Right atrium auricular region (tissue), 2 donors: ENCODE measurements at places on chromosomes 5 and 9. TPM values are rescaled to one million over a fixed set of nuclear protein-coding genes. Genes with fewer than 3 reads are reported as not detected.

- no peak overlapping the region for H3K4me3 ChIP-seq
- peaks cover 32% of the 10 kb centered on the region for H3K4me1 ChIP-seq
- no peaks in the 10 kb centered on the region for H3K36me3 ChIP-seq
- H3K27ac ChIP-seq, result no peak overlapping the region
- H3K27me3 ChIP-seq, result no peaks in the 10 kb centered on the region
Measured at GRCh38 chr5:172501708-172502320, 47.5 kb upstream of the SH3PXD2B start.

GRCh38 chr9:125189011-125189360, 617 bp downstream of the PPP6C start:
- no peaks in the 10 kb centered on the region for H3K36me3 ChIP-seq
- DNase-seq, result no peak
- H3K27ac ChIP-seq, result peak overlapping the region; percentile 93
- no peaks in the 10 kb centered on the region for H3K27me3 ChIP-seq
- H3K4me3 ChIP-seq, result peak overlapping the region; percentile 94

DNA sequence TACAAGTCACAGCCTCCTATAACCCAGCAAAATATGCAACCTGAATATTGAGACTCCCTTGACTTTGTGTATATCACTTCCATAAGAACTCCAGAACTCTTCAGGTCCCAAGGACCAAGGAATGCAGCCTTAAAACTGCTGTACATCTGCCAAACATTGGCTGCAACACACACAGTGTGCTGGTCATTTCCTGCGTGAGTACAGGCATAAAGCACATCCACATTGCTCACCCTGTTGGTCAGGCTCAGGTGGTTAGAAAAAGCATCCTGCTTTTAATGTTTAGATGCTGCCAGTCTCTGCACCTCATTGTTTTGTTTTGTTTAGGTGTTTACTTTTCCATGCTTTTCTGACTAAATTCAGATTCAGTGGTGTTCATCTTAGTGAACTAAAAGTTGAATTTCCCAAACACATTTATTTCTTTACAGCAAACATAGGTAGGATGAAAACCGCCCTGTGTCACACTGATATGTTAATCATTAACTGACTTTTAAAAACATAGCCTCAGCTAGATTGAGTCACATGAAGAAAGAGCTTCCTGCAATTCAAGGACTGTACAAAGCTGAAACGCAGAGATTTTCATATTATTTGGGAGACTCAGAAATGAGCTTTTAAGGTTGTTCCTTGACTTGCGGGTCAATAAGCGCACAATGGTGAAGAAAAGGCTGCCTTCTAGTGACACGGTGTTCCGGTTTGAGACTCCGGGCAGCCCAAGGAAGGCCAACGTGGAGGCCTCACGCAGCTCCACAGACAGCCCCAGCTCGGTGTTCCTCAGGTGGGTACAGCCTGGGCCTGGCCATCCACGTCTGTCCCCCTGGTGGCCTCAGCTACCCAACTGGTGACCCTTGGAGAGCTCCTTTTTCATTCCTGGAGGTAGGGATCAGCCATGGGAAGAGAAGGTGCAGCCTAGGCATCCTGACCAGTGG, 52.2 kb upstream of the GRAMD2B start:
- no peak overlapping the region for H3K4me3 ChIP-seq
- no peak for DNase-seq
- H3K36me3 ChIP-seq, result no peaks in the 10 kb centered on the region

DNA sequence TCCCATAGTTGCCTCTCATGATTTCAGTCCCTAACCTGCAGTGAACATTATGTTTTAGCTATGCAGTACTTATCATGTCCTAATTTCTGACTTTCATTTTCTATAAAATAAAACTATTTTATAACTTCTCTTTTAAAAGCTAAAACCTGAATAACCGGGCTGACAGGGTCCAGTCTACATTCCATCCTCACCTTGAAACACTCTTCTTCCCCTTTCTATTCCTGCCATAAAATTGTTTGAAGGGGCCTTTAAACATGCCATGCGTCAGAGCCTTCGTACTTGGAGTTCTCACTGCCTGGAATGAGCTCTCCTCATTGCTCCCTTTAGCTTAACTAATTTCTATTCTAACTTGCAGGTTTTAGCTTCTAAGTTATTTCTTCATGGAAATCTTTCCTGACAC, 143.0 kb upstream of the PRLR start:
- no peak overlapping the region for H3K4me3 ChIP-seq
- H3K4me1 ChIP-seq, result no peaks in the 10 kb centered on the region
- H3K27ac ChIP-seq, result no peak overlapping the region
- H3K36me3 ChIP-seq, result no peaks in the 10 kb centered on the region
- H3K27me3 ChIP-seq, result no peaks in the 10 kb centered on the region
- no peak for DNase-seq

DNA sequence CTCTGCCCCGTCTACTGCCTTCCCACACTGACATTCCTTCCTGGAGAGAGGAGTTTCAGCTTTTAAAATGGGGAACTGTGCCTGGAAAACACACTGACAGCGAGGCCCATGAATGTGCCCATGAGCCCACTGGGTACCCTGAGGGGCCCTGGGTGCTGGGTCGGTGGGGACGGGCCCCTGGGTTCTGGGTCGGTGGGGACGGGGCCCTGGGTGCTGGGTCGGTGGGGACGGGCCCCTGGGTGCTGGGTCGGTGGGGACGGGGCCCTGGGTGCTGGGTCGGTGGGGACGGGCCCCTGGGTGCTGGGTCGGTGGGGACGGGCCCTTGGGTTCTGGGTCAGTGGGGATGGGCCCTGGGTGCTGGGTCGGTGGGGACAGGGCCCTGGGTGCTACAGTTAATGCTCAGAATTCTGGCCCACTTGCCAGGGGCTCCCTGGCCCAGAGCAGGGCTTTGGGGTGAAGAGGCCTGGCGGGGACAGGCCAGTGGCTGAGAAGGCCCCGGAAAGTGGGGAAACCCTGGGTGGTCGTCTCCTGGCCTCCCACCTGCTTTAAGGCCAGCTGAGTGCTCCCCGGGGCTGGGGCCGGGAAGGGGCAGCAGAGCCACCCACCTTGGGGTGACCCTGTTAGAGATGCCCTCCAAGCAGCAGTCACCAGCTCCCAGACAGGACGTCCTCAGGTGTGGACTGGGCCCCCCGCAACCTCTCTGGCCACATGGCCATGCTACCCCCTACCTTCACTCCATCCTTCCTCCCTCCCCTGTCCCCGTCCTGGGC, 2.5 kb downstream of the GPSM1 start:
- H3K27ac ChIP-seq, result peak overlapping the region; percentile 88
- H3K4me3 ChIP-seq, result no peak overlapping the region
- H3K4me1 ChIP-seq, result no peaks in the 10 kb centered on the region
- H3K27me3 ChIP-seq, result no peaks in the 10 kb centered on the region
- DNase-seq, result no peak

DNA sequence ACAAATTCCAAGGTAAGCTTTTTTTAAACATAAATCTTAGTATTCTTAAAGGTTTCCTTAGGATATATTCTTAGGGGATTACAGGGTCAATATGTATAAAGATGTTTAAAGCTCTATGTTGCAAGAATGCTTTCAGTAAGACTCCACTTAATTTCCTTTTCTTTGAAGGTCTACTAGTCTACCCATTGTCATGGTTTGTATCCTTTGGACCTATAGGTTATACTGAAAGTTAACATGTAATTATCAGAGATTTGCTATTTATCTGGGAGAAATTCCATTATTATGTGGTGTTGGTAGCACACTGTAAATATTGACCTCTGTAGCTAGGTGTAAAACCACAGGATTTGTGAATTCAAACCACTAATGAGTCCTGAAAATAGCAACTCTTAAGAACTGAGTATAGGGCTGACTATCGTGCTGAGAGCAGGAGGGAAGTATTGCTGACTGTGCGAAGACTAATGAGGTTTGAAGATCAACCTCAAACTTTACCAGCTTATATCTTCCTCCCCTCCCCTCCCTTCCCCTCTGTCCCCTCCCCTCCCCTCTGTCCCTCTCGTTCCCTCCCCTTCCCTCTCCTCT, 85.6 kb downstream of the GADD45G start:
- no peak for DNase-seq
- no peak overlapping the region for H3K4me3 ChIP-seq
- H3K27ac ChIP-seq, result no peak overlapping the region
- H3K27me3 ChIP-seq, result no peaks in the 10 kb centered on the region
- H3K4me1 ChIP-seq, result no peaks in the 10 kb centered on the region
- H3K36me3 ChIP-seq, result no peaks in the 10 kb centered on the region

- peak overlapping the region; percentile 88 for H3K27ac ChIP-seq
- peak overlapping the region; percentile 8 for H3K4me3 ChIP-seq
- DNase-seq, result no peak
- no peaks in the 10 kb centered on the region for H3K27me3 ChIP-seq
- H3K4me1 ChIP-seq, result peaks cover 24% of the 10 kb centered on the region
Measured at GRCh38 chr5:10600626-10601245, 36.9 kb downstream of the ANKRD33B start.

DNA sequence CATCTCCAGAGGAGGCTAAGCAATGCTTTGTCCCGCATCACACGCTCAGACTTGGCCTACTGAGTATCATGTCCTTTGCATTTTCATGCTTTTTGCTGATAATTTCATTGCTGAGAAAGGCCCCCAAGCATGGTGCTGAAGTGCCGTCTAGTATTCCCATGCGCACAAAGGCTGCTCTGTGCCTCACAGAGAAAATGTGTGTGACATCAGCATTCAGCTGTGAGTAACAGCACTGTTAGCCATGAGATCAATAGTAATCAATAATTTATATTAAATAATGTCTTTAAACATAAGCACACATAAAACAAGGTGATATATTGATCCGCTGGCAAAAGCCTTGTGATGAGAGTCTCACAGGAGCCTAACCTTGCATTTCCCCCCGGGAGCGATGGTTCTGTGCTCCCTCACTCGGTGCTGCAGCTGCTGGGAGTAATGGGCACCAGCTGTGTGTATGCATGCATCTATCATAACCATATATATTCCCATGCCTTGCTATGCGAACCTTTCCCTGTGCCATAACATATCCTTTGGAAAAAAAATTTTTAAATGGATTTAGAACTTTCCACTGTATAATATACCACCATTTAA, 50.4 kb upstream of the RNF130 start:
- H3K27me3 ChIP-seq, result no peaks in the 10 kb centered on the region
- DNase-seq, result no peak
- H3K4me3 ChIP-seq, result no peak overlapping the region
- H3K36me3 ChIP-seq, result no peaks in the 10 kb centered on the region
- peaks cover 2% of the 10 kb centered on the region for H3K4me1 ChIP-seq
- no peak overlapping the region for H3K27ac ChIP-seq

GRCh38 chr5:179870403-179870903, 11.8 kb upstream of the MRNIP start:
- no peaks in the 10 kb centered on the region for H3K4me1 ChIP-seq
- H3K27ac ChIP-seq, result peak overlapping the region; percentile 31
- no peak overlapping the region for H3K4me3 ChIP-seq
- DNase-seq, result no peak

GRCh38 chr5:150644514-150644913, 4.1 kb downstream of the SYNPO start:
- H3K4me3 ChIP-seq, result peak overlapping the region; percentile 48
- H3K27me3 ChIP-seq, result no peaks in the 10 kb centered on the region
- peak overlapping the region; percentile 96 for H3K27ac ChIP-seq
- H3K4me1 ChIP-seq, result no peaks in the 10 kb centered on the region
- DNase-seq, result no peak
- peaks cover 16% of the 10 kb centered on the region for H3K36me3 ChIP-seq

DNA sequence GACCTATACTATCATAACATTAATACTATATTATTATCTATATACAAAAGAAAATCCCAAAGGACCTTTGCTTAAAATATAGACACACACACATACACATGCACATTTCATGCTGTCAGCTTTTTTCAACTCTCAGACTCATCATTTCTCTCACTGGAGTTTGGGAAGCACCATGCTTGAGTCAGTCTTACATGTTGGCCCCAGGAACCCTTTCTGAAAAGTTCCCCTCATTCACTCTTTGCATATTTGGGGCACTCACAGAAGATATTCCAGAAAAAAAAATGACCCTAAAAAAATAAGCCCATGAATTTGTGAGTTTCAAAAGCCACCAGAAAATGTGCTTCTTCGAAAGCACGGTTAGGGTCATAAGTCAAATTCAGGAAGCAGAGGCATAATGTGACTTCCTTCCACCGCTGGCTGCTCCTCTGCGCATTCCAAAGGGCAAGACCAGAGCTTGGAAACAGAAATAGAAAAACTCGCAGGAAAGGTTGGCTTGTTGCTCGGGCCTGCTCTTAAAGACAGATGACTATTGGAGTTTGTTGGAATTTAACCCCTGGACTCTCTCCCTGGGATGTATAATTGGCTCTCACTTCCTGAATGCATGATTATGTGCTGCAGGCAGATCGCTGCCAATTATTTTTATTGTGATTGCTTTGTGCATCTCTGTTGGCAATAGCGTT, 129.7 kb upstream of the IQGAP2 start:
- H3K36me3 ChIP-seq, result no peaks in the 10 kb centered on the region
- no peak for DNase-seq
- H3K4me3 ChIP-seq, result no peak overlapping the region
- no peaks in the 10 kb centered on the region for H3K27me3 ChIP-seq

GRCh38 chr9:87888501-87888900, 5.8 kb downstream of the SPATA31E1 start:
- H3K4me1 ChIP-seq, result no peaks in the 10 kb centered on the region
- no peak overlapping the region for H3K27ac ChIP-seq
- no peaks in the 10 kb centered on the region for H3K27me3 ChIP-seq
- H3K36me3 ChIP-seq, result no peaks in the 10 kb centered on the region

GRCh38 chr9:3074247-3074646, 230.4 kb upstream of the PUM3 start:
- no peaks in the 10 kb centered on the region for H3K27me3 ChIP-seq
- no peak for DNase-seq
- H3K36me3 ChIP-seq, result no peaks in the 10 kb centered on the region
- H3K4me1 ChIP-seq, result no peaks in the 10 kb centered on the region
- no peak overlapping the region for H3K4me3 ChIP-seq

Gene EDIL3
- 9.0 TPM for total RNA-seq

Gene RALGPS1
- 17.7 TPM for total RNA-seq

Gene LIFR
- total RNA-seq, result 58.0 TPM

Gene PCDHGA1
- total RNA-seq, result 1.4 TPM

Gene SMIM33
- total RNA-seq, result not detected

Gene GFI1B
- not detected for total RNA-seq

Gene SLC9A3
- 2.3 TPM for total RNA-seq

Gene CDH9
- not detected for total RNA-seq

Gene ESM1
- not detected for total RNA-seq

Gene LRRC70
- 2.1 TPM for total RNA-seq

Gene BTNL8
- total RNA-seq, result 0.48 TPM

Gene CCDC69
- 202 TPM for total RNA-seq

Gene OTP
- total RNA-seq, result not detected
